ENCODE measurements at places on chromosomes 12 and 14.

DNA sequence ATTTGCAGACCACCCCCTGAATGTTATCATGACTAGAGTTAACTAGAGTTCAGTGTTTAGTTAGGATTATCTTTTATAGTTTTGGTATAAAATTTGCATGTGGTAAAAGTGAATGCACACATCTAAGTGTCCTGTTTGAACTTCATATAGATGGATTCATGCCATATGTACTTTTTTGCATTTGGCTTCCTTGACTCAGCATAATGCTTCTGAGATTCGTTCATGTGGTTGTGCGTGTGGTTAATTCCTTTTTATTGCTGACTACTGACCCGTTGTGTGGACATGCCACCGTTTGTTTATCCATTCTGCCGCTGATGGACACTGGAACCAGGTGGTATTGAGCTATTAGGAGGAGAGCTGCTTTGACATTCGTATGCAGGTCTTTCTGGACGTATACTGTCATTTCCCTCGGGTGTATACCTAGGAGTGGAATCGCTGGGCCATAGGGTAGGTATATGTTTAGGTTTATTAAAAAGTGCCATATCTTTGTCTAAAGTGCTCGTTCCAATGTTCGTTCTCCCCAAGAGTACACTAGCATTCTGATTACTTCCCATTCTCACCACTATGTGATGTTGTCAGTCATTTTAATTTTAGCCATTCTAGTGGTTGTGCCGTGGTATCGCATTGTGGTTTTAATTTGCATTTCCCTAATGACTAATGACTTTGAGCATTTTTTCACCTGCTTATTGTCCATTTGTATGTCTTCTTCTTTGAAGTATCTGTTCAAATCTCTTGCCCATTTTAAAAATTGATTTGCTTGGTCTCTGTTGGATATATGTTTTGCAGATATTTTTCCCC lies 37.7 kb downstream of the RIN3 start:
- DNase-seq: no peak

GRCh38 chr12:105229371-105229770 lies 6.6 kb downstream of the APPL2 start:
- DNase-seq: no peak

DNA sequence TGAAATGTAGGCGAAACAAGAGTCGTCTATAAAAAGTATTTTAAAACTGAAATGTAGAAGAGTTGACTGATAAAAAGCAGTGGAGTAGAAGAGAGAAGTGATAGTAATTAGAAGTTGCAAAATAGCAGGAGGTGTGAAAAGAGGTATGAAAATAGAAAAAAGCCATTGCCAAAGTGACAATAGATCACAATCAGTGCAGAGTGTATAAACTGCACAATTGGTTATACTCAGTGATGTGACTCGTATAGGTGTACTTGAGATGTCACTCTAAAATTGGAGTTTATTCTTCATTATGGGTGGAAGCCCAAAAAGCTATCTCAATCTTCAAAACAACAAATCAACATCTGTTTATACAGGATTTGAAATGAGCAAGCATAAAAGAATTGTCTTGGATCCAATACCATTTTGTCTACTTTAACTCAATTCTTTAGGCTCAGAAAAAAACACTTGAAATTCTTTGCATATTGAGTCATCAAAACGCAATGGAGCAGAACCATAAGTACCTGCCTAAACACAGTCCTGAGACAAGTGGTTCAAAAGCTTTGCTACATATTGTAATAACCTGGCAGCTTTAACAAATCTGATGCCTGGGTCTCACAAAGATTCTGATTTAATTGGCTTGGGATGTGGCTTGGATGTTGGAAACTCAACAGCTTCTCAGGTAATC lies 8.8 kb downstream of the IKBIP start:
- DNase-seq: no peak

DNA sequence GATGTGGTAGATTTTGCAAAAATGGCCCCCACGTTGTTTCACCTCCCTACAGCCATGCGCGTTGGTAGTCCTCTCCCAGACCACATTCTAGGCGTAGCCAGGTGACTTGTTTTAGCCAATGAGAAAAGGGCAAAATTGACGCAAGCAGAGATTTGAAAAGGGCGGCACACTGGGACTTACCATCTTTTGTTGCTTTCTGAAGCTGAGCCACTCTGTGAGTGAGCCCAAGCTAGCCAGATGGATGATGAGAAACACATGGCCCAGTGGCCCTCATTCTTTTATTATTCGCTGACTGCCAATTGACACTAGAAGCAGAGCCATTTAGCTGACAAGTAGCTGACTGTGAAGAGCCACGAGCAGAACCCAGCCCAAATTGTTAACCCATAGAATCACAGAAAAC lies 142.0 kb upstream of the GZMB start:
- no peak for DNase-seq

GRCh38 chr12:116373572-116374206 lies 96.2 kb upstream of the MED13L start:
- no peak for DNase-seq

- DNase-seq: no peak
These were observed 40.3 kb upstream of the STXBP6 start for GRCh38 chr14:25090256-25090655.

DNA sequence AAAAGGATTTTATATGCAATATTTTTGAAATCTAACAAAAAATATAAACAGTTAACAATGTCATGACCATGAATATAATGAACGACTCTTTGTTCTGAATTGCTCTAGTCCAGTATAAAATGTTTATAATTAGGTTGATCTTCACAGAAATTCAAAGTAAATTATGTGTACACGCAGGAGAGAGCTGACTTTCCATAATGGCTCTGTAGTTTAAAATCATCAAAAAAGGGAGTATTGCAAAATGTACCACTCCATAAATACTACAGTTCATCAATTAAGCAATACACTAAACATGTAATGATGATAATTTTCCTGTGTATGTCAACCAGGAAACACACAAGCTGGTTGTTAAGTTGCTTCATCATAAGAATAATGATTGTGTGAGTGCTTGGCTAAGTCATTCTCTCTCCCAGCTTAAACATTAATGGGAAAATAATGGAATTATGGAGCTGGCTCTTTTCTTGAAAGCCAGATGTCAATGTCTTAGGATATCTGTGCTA lies 189.5 kb upstream of the PLEKHG7 start:
- DNase-seq: no peak

DNA sequence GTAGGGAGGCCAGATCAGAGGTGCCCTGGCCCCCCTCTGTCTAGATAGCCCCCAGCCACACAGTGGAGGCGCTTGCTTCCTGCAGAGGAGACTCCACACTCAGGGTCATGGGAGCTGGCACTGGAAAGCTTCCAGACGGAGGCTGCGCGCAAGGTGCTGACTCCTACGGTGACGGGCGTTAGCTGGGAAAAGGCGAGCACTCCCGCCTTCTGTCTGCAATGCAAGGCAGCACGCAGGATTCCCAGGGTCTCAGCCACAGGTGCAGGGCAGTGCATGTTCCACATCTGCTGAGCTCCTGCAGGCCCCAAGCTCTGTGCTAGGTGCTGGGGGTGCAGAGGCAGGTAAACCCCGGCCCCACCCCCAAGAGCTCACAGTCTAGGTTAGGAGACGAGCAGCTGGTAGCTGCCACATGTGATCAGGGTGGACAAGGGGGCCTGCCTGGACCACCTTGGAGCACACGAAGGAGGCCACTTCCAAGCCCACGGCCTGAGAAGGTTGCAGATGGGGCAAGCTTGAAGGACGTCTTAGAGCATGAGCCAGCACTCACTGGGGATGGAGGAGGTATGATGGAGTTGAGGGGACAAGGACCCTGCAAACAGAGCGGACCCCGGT lies 310.9 kb upstream of the DIO3 start:
- no peak for DNase-seq

- no peak for DNase-seq
These were observed 28.4 kb upstream of the BDKRB2 start for GRCh38 chr14:96176275-96176674.

GRCh38 chr12:19947344-19947743 lies 421.0 kb upstream of the PDE3A start:
- no peak for DNase-seq

- no peak for DNase-seq
These were observed 41.4 kb downstream of the MYO1H start for GRCh38 chr12:109389146-109389545.

DNA sequence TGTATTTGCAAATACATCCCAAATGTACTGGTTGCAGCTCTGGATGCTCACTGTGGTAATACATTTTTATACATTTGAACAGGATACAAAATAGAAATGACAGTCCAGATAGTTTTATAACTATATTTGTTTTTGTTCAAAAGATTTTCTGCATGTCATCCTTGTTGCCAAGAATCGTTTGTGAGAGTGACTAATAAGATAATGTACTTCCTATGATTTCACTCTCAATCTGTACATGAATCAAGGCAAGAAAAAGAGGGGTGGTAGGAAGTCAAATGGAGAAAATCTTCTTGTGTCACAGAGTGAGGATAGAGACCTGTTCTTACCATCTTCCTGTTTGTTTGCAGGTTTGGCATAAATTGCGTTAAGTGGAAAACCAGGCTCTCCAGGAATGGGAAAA lies 13.9 kb downstream of the ARPC3 start:
- no peak for DNase-seq

- no peak for DNase-seq
These were observed 1.6 kb downstream of the ART4 start for GRCh38 chr12:14841761-14842160.

DNA sequence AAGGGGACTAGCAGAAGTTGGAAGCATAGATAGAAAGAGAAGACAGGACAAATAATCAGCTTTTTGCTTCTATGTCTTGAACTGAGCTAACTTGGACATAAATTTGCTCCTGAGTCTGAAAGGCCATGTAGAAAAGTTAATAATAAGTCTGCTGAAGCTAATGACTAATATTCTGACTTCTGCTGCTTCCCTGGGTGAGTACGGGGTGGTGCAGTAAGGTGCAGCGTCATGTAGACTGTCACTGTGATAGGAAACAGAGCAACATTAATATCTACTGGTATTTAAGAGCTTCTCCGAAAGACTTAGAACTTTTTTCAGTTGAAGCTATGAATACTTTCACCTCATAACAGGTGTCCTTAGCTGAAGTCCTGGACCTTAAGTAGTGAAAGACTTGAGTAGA lies 34.1 kb upstream of the CPM start:
- no peak for DNase-seq

- DNase-seq: no peak
These were observed 173.5 kb upstream of the PDZRN4 start for GRCh38 chr12:41014643-41015020.

GRCh38 chr14:89364316-89364715 lies 52.7 kb downstream of the FOXN3 start:
- DNase-seq: no peak

GRCh38 chr14:72645706-72646105 lies 248.2 kb downstream of the DPF3 start:
- DNase-seq: no peak

- DNase-seq: no peak
These were observed 48.0 kb downstream of the PTHLH start for GRCh38 chr12:27924350-27925135.

GRCh38 chr14:95217391-95217900 lies 60.1 kb upstream of the DICER1 start:
- no peak for DNase-seq

DNA sequence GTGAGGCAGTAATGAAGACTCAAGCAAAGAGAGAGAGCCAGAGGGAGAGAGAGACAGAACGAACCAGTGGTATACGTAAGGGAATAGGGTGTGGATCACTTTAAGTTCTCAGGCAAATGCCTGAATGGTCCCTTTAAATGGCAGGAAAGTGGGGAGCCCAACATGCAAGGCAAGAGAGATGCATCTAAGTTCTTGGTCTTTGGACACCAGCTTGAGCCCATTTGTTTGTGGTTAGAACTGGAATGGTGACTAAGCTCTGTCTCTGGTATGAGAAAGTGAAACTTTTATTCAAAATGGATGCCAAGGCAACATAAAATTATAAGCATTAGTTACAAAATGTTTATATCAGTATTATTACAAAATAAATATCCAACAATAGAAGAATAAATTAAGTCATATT lies 192.2 kb upstream of the ALG10 start:
- DNase-seq: no peak

DNA sequence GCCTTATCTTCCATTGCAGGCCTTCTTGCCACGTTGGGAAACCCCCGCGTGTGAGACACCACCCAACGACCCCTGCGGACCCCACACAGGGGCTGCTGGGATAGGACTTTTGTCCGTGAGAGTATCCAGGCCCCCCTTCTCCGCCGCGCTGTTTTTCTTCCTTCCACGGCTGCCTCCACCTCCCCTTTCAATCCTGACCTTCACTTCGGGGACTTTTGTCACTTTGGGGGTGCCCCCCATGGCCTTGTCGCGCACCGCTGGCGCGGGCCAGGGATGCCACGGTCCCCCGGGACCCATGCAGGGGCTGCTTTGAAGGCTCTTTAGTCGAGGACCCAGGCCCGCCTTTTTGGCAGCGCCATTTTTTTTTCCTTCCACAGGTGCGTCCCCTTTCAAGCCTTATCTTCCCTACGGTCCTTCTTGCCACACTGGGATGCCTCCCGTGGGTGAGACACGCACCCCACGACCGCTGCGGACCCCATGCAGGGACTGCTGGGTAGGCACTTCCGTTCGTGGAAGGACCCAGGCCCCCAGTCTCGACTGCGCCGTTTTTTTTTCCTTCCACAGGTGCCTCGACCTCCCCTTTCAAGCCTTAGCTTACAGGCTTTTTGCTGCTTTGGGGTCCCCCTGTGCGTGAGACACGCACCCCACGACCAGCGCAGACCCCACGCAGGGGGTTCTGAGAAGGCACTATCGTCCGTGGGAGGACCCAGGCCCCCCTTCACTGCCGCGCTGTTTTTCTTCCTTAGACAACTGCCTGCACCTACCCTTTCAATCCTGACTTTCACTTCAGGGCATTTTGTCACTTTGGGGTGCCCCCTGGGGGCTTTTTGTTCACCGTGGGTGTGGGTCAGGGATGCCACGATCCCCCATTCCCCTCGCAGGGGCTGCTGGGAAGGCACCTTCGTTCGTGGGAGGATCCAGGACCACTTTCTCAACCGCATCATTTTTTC lies 267.4 kb downstream of the ALG10 start:
- no peak for DNase-seq

DNA sequence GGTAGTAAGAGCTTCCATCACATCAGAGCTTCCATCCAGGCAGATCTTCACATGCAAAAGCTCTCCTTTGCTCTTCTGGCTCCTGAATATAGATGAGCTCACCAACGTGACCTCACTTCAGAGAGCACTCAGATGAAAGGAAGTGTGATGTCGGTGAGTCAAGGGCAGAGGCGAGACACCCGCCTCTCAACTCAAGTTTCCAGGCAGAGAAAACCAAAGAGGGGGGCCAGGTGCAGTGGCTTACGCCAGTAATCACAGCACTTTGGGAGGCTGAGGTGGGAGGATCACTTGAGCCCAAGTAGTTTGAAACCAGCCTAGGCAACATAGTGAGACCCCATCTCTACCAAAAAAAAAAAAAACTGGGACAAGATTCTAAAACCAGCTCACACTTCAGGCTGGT lies 126.9 kb downstream of the DUSP6 start:
- peak; percentile 69 for DNase-seq

Measured in stimulated activated CD4-positive, alpha-beta T cell treated with anti-CD3 and anti-CD28 coated beads, Interleukin-4, amount 100 ng/mL, for 1 hour (primary cell).